ENCODE measurements at places on chromosomes 5 and 9.

- no peak for DNase-seq
Measured at GRCh38 chr5:148972974-148973374, 89.9 kb downstream of the SH3TC2 start.

DNA sequence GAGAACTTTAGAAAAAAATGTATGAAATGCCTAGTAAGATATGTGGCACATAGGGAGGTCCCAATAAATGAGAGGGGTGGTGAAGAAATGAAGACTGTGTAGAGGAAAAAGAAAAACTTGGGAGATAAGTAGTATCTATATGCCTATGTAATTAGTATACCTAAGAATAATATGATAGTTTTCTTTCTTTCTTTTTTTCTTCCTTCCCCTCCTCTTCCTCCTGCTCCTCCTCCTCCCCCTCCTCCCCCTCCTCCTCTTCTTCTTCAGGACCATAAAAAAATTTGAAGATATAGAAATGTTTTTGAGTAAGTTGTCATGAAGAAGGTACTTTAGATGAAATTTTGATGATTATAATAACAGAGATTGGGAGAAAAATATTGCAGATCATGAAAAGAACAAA is 857.4 kb downstream of the MAT2B start:
- DNase-seq: no peak

- no peak for DNase-seq
Measured at GRCh38 chr5:132460846-132461568, 29.6 kb downstream of the IRF1 start.

- no peak for DNase-seq
Measured at GRCh38 chr5:163759000-163759704, 253.7 kb downstream of the MAT2B start.

DNA sequence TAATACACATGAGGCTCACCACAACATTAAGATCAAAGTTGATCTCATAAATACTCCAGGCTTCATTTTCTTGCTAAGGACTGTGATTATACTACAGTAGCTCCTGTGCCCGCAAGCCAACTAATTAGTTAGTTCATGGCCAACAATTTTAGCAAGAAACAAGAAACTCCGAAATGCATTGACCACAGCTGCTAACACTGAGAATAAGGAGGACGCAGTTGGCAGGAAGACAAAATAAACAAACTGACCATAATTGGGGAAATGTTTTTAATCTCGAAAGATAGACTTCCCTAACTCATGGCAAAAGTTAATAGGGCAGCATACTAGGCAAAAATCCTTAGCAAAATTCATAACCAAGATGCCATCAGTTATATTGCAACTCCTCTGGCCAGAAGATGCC is 115.5 kb upstream of the SPEF2 start:
- no peak for DNase-seq

- DNase-seq: no peak
Measured at GRCh38 chr5:129125819-129126218, 31.3 kb downstream of the ISOC1 start.

GRCh38 chr9:114210136-114210535 is 54.8 kb downstream of the COL27A1 start:
- DNase-seq: no peak

- DNase-seq: no peak
Measured at GRCh38 chr9:108012886-108013665, 523.5 kb upstream of the KLF4 start.

DNA sequence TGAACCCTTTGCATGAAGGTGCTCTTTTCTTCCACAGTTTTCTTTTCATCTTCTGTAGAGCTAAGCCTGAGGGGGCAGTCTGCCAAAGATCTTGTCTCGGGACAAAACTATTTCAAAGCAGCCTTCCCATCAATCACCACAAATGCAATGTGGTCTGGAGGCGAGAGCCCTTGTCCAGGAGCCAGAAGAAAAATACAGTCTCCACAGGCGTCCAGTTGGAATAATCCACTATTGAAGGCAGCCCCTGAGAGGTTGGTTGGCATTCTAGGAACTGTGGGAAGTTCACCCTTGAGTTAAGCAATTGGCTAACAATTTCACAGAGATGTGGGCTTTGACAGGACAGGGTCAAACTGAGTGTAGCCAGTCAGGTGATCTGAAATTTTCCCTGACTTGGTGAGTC is 72.0 kb downstream of the SEMA6A start:
- no peak for DNase-seq

GRCh38 chr5:61827445-61827975 is 478.5 kb upstream of the KIF2A start:
- no peak for DNase-seq

DNA sequence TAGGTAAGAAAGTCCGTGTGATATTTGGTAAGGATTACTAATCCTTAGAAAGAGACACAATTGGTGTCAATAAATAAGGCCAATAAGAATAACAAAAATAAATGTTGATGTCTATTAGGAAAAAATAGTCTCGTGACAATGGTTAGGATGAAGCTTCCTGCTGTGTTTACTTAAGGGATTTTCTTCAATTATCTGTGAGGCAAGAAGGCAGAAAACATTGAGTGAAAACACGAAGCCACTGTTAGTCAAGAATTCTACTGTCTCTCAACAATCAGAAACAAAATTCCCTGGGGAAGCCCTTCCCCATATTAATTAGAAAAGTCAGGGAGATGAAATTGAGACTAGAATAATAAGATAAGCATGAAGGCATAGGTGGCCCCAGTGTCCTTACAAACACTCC is 149.0 kb downstream of the SYK start:
- no peak for DNase-seq

GRCh38 chr9:133905493-133905892 is 86.6 kb downstream of the VAV2 start:
- DNase-seq: no peak

DNA sequence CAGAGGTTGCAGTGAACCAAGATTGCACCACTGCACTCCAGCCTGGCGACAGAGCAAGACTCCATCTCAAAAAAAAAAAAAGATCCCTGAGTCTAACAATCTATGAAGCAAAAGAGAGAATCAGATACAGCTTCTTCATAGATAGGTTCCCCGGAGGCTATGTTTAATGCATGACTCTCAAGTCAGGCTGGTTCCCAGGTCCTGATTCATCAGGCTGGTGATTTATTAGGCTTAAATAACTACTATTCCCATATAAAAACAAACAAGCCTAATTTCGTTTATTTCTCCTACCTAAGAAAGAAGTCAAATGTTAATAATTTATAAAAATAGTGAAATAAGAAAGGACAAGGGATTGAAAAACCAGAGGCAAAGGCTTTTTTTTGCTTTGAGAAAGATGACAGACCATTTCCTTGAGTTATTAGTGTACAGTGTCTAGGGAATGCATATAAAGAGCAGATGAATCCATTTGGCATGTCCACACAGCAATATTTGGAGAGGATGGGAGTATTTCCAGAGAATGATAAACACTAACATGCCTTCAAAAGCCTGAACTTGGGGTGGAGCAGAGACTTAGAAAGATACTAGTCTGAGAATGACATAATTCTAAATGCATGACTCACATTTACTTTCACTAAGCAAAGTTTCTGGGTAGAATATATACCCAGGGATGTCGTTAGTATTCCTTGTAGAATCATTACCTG is 115.3 kb downstream of the NREP start:
- no peak for DNase-seq

- no peak for DNase-seq
Measured at GRCh38 chr5:44331471-44332050, 57.7 kb downstream of the FGF10 start.

DNA sequence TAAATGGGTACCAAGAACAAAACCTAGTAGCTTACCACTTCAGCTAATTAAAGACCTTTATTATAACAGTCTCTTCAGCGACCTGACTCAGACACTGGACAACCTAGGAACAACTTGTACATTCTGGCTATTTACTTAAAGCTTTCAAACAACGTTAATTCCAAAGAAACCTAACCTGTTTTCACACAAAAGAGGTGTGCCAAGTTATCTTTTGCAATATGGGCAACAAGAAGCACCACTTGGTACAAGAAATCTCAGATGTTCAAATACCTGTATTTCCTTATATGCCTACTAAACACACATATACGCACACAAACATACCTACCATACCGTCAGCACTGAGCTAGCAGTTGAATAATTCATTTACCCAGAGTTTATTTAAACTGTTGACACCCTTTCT is 23.0 kb downstream of the RNF145 start:
- DNase-seq: no peak

GRCh38 chr9:90821697-90822096 is 20.1 kb downstream of the SYK start:
- no peak for DNase-seq

GRCh38 chr5:60929024-60929423 is 15.8 kb downstream of the ERCC8 start:
- no peak for DNase-seq

GRCh38 chr9:89886281-89886700 is 281.5 kb downstream of the GADD45G start:
- DNase-seq: no peak

DNA sequence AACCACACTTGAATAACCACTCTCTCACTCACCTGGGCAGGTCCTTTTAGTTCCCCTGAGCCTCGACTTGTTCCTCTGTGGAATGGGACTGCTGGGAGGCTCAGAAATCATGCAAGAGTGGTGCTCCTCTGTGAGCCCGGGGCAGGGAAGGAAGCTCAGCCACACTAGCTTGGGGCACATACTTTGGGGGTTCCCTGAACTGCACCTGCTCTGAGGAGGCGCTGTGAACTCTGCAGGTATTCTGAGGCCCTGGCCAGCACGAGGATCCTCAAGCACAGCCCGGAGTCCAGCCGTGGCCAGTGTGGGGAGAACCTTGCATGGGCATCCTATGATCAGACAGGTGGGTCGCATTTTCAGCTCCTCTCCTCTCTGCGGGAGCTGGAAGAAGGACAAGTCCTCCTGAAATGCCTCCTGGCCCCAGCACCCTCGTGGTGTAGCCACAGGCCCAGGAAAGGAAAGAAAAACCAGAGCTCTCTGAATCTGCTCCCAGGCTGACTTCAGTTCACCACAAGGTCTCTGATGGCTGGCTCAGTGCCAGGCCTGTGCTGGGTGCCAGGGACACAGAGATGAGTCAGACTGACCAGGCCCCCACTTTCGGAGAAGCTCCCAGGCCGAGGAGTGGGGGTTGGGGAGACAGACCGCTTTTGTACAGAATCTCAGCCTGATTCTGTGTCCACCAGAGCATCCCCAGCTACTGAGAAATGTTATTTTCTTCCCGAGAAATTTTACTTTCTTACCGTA is 11.9 kb downstream of the GLIPR2 start:
- peak; percentile 62 for DNase-seq

- no peak for DNase-seq
Measured at GRCh38 chr5:6086871-6087270, 291.5 kb downstream of the MED10 start.

DNA sequence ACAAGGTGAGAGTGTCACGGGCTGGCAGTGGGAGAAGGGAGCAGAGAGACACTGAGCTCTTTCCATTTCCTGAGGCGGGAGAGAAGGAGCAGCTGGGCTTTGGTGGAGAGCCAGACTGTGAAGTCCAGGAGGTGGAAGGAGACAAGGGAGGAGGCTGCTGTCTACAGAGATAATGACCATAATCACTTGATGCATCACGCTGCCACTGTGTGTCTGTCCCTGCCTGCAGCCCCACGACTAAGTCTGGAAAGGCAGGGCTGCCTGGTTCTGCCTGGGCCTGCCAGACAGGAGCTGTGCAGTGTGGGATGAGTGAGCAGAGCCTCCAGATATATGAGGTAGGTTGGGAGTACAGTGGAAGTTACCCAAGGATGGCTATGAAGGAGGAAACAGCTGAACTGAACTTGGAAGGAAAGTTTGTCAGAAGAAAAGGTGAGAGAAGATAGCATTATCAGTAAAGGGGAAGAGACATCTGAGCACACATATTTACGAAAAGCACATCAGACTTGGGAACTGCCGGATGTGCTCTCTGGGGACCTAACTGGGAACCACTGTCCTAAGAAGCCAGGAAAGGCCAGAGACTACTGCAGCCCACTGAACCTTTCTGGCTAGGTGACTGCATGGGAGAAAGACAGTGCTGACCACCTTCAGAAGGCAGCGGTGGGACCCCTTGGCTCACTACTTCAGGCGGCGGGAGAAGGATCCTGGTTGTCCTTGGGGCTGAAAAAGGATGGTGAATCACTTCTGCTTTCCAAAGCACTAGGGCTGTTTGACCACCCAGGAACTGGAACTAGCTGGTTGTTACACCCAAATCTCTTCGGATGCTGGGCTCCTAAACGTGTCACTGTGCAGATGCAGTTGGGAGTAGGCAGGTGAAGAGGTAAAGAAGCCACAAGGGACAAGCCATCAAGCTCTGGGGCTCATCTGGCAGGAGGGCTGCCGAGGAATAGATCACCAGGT is 12.8 kb upstream of the DDX41 start:
- DNase-seq: no peak

GRCh38 chr5:77777281-77777892 is 1.2 kb upstream of the TBCA start:
- DNase-seq: no peak

DNA sequence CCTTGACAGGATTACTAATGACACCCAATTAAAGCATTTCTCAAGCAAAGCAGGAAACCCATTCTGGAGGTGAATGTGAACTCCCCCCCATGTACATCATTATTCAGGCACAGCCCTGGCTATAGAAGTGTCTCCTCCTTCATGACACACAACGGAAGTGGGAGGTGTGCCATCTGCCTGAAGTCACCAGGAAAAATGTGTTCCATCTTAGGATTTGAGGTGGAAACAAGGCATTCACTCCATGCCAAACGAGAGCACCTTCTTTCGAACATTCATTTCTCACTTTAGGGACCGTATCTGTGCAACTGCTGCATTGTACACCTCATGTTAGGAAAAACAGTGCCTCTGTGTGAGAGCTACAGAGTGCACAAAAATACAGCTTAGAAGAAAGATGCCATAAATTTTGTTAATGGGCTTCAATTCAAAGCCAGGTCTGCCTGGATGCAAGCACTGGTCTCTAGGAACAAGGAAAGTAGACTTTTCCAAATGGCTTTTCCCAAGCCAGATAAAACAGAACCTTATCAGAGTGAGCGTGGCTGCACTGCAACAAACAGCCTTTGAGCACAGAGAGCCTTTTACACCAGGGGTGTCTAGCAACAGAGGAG is 19.4 kb downstream of the GOLM1 start:
- DNase-seq: no peak

DNA sequence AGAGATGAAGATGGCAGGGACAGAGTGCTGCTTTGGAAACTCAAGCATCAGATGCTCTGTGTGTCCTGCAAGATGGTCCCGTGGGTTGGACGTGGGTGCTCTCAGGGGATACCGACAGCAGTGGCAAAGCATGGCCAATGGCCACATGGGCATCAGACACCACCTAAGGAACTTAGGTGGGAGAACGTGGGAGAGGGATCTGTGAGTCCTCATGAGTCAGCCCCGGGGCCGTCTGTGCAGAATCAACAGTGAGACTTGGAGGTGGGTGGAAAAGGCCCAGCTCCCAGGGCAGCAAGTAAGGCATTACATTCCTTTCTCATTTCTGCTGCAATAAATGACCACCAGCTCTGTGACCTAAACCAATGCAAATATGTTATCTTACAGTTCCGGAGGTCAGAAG is 77.0 kb downstream of the RAD23B start:
- no peak for DNase-seq
